ENCODE measurements at places on chromosomes 11 and 22.

- DNase-seq: no peak
These were observed 78.0 kb downstream of the MYEOV start for GRCh38 chr11:69371731-69372588.

DNA sequence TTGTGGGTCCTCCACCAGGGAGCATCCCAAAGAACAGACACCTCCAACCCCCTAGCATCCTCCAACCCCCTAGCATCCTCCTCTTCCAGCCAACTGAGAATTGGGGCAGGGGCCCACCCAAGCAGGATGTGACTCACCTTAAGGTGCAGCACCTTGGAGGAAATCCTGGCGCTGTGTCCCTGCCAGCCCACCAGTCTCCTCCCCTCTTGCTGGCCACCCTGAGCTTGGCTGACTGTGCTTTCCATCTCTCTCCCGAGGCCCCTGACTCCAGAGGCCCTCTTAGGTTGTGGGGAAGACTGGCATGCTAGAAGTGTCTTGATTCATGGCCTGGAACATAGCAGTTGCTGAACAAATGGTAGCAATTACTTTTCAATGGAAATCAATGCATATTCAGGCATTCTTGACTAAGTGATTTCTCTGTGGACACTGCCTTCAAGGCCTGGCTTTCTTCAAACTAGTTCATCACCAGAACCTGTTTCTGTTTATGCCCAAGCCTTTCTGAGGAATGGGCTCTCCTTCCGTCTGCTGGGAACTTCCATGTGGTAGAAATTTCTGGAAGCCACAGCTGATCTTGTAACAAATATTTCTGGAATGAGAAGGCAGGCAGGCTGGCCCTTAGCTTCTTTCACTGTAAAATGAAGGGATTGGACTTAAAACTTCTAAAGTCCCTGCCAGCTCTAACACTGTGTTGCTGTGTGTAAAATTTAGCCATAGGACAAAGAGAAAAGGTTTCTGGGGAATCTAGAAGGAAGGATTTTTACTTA lies 60.5 kb downstream of the CEP164 start:
- DNase-seq: no peak

DNA sequence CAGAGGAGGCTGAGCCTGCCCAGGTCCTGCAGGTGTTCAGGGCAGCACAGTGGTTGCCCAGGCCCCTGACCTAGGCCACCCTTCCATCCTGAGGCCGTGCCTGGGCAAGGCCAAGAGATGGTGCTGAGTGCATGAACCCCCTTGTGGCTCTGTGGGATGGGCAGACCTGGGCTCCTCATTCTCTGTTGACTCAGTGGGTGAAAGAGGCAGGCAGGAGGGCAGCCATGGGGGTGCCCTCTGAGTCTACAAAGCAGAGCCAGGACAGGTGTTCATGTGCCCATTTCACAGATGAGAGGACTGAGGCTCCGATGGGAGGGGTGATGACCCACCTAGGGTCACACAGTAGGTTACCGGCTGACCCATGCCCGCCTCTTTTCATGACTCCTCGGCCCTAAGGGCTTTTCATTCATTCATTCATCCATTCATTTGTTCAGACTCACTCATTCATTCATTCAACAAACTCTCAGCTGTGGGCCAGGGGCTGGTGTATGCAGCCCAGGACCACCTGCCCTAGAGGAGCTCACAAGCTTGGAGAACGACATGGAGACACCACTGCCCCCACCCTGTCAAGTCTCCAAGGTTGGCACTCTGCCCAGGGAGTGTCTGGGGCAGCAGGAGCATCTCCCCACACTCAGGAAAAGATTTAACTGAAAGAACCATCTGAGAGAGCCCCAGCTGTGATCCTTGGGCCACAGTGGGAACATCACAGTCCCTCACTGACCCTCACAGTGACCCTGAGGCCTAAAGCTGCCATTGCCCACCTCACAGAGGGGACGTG lies 40.5 kb downstream of the IGLL5 start:
- DNase-seq: no peak

GRCh38 chr22:48744283-48744641 lies 1083.4 kb downstream of the BRD1 start:
- no peak for DNase-seq

DNA sequence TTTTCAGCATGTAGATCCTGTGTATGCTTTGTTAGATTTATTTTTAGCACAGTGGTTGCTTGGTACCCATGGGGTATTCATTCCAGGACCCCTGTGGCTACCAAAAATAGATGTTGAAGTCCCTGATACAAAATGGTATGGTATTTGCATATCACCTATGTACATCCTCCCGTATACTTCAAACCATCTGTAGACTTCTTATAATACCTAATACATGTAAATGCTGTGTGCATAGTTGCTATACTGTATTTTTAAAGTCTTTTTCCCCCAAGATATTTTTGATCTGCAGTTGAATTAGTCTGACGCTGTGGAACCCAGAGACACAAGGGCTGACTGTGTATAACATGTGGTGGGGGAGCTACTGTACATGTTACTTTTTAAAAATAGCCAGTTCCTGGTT lies 101.1 kb downstream of the ATXN10 start:
- DNase-seq: no peak

- DNase-seq: no peak
These were observed 631.4 kb upstream of the LUZP2 start for GRCh38 chr11:23865341-23865975.

DNA sequence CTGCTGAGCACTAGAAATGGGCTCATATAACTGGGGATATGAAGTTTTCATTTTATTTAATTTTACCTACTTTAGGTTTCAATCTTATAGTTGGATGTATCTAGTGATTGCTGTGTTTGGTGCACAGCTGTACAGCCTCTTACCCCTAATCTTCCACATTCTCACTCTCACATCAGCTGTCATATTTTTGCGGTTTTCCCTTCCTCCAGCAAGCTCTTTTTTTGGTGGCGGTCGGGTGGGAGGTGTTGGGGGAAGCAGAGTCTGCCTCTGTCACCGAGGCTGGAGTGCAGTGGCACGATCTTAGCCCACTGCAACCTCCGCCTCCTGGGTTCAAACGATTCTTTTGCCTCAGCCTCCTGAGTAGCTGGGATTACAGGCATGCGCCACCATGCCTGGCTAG lies 445.1 kb upstream of the ISX start:
- no peak for DNase-seq

GRCh38 chr11:10371926-10372641 lies 67.2 kb downstream of the ADM start:
- no peak for DNase-seq

GRCh38 chr11:117796456-117796871 lies 552 bp downstream of the DSCAML1 start:
- no peak for DNase-seq

DNA sequence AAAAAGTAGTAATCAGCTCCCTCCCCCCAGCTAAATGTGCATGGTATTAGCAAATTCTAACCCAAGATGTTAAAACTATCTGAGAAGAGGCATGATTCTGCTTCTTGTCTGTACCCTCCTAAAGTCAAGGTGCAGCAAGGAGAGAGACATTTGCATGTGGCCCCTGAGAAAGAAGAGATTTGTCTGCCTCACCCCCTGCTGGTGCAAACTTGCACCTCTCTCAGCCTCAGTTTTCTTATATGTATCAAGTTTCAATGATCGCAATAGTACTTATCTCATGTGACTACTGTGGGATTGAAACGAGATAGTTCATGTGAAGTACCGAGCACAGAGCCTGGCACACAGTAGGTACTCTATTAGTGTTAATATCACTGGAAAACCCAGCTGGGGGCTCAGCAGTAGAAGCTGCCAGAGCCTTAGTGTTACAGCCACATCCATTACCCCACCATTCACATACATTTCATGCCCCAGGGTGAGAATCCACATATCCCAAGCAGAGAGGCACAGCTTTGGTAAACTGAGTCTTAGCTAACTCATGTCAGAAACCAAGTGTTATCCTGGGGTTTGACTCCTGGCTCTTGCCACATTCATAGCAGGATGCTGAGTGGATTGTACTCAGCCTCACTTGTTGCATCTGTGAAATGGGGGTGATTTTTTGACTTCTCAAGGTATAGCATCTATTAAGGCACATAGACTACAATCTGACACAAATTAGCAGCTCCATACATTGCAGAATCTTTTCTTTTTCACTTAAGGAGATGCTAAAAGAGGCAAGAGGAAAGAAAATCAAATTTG lies 24.9 kb downstream of the CD44 start:
- no peak for DNase-seq
